Stimulated activated CD4-positive, alpha-beta T cell treated with anti-CD3 and anti-CD28 coated beads, Interleukin-4, amount 100 ng/mL, for 24 hours (primary cell): ENCODE measurements at places on chromosomes 13 and 19.

DNA sequence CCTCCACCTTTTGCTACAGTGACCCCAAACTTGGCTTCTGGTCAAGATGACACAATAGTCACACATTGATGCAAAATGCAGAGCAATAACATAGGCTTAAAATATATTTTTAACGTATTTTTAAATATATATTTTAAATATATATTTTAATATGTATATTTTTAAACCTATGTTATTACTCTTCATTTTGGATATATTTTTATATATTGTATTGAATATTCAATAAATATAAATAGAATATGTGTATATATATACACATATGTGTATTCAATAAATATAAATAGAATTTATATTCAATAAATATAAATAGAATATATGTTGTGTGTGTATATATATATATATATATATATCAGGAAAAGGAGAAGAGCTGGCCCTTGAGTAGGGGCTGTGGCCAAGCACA is 115.6 kb downstream of the POU4F1 start:
- DNase-seq = no peak

GRCh38 chr13:114157869-114158495 is 21.1 kb upstream of the CFAP97D2 start:
- DNase-seq = no peak

- DNase-seq = no peak
Observed at GRCh38 chr13:85631801-85632200, 167.4 kb downstream of the SLITRK6 start.

DNA sequence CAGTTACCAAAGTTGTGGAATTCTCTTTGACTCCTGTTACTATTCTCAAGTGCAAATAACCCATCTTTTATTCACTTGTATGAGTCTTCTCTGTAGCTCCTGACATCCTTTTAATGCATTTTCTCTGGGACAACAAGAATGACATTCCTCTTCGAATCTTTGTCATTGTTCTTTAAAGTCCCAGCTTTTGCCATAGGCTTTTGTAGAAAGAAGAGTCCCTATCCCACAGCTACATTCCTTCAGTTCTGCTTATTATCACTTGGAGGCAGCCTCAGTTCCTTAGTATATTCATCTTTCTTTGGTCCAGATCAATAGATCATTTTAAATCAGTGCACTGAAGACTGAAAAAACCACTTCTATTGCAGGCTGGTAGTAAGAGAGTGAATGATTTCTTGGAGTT is 560.2 kb downstream of the DACH1 start:
- DNase-seq = no peak

- DNase-seq = no peak
Observed at GRCh38 chr13:113298043-113298945, 1.3 kb downstream of the LAMP1 start.

DNA sequence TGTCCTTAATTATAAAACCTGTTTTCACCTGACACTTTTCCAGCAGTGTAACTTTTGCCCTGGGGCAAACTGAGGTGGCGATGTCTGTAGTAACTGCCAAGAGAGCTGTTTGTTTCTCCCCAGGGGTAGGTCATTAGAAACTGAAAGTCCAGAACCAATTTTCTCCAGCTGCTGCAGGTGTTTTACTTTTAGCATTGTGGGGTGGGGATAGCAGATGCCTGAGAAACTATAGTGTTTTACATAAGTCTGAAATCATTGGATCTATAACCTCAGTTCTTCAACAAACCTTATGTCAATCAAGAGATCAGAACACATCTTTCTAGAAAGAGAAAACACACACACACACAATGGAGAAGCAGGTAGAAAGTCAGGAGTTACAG is 92.7 kb downstream of the LHFPL6 start:
- DNase-seq = no peak

DNA sequence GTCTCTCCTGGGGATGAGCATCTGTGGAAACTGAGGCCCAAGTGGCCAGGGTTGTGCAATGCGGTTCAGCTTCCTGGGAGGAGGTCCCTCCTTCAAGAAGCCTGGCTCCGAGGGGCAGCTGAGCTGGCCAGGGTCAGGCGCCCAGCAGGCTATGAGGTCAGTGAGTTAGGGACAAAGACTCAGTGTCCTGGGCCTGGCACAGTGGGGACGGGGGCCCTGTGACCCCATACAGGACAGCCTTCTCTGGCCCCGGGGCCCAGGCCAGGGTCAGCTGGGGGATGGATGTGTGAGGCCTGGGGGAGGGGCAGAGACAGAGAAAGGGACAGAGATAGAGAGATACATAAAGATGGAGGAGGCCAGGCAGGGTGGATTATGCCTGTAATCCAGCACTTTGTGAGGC is 3.0 kb upstream of the IL12RB1 start:
- no peak for DNase-seq

- no peak for DNase-seq
Observed at GRCh38 chr13:84536906-84537305, 654.6 kb upstream of the SLITRK1 start.

DNA sequence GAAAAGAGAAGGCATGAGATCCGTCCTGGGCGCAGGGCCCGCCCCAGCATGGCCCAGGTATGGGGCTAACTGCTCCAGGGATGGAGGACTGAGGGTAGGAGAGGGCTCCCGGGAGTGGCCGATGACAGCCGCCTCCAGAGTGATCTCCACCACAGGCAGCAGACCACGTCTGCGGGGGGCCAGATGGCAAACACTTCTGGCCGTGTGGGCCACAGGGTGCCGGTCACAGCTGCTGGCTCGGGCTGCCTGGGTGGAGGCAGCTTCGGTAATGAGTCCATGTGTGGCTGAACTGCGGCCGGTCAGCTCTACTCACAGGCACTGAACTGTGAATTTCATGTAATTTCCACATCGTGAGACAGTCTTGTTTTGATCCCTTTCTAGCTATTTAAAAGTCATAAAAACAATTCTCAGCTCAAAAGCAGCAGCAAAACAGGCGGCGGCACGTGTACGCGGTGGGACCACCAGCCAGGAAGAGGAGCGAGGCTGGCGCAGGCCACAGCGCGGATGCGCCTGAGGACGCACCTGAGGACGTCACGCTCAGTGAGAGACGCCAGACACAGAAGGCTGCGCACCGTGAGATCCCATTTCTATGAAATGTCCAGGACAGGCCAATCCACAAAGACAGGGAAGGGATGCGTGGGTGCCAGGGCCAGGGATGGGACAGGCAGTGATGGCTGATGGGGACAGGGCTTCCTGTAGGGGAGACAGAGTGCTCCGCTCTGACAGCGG is 4.0 kb downstream of the LSM7 start:
- no peak for DNase-seq

GRCh38 chr19:44748426-44749254 is at the start of gene BCL3:
Gene BCL3, plus strand, starts transcription at chr19:44748708. Its CDS starts 83 bp downstream, at chr19:44748791.
- DNase-seq = peak; percentile 60

DNA sequence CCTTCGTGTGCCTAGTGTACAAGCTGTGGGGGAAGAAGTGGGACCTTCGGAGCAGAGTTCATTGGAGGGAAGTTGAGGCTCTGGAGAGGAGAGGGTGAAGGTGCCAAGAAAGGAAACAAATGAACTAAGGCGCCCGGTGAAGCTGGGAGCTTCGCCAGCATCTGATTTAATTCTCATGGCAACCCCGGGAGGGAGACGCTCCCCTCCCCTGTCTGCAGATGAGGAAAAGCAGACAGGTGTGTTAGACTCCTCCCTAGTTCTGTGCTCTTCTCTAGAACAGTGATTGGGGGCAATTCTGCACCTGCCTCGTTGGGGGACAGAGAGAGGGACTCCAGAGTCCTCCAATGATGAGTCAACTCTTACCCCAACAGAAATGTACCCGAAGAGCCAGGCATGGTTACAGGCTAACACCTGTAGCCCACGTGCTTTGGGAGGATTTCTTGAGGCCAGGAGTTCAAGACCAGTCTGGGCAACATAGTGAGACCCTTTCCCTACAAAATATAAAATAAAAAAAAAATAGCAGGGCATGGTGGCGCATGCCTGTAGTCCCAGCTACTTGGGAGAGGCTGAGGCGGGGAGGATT is 4.2 kb downstream of the SSC5D start:
- no peak for DNase-seq

DNA sequence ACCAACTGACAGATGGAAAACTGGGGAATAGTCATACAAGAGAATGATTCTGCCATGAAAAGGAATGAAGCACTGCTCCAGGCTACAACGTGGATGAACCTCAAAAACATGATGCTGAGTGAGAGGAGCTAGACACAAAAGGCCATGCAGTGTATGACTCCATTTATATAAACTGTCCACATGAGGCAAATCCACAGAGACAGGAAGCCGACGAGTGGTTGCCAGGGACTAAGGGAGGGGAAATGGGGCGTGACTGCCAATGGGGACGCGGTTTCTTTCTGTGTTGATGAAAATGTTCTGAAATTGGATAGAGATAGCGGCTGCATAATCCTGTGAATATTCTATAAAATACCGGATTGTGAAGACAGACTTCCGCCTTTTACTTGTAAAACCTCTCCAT is 10.2 kb downstream of the SMIM7 start:
- no peak for DNase-seq

DNA sequence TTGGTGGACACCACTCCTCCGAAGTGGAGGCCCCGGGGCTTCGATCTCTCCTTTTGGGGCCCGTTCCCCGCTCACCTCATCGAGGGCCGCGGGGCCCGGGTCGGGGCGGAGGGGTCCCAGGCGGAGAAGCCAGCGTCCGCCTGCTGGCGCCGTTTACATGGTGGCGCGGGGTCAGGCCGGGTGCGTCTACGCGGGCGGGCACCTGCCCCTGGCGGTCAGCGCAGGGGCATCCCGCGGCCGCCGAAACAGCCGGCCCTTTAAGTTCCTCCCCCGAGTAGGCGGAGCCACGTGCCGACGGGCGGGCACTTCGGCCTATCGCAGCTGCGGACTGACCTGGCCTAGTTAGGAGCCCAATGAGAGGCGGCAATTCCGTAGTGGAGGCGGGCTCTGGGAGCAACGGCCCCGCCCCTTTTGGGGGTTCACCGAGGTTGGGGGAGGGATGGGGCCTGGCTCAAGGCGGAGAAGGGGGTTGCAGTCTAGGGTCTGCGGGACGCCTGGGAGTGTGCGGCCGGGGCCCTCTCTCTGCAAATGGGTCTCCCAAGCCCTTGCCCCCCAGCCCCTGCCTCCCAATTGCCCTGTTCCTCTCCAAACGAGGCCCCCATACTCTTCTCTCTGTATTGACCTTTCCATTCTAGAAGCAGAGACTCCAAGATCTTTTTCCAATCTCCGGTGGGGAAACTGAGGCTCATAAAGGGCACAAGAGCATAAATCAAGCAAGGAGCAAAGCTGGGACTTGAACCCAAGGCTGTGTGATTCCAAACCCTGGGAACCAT is at the start of gene ABHD8:
ABHD8 (minus strand) TSS at position 259 of the 773 bp plus-strand sequence. CDS start 1,809 bp downstream, outside the sequence.
- peak; percentile 94 for DNase-seq

GRCh38 chr13:32837307-32837972 is 178.8 kb upstream of the KL start:
- no peak for DNase-seq

GRCh38 chr19:44820648-44821609 is 12.0 kb downstream of the BCAM start:
- no peak for DNase-seq

GRCh38 chr13:22883956-22884355 is 296.8 kb upstream of the SGCG start:
- no peak for DNase-seq

DNA sequence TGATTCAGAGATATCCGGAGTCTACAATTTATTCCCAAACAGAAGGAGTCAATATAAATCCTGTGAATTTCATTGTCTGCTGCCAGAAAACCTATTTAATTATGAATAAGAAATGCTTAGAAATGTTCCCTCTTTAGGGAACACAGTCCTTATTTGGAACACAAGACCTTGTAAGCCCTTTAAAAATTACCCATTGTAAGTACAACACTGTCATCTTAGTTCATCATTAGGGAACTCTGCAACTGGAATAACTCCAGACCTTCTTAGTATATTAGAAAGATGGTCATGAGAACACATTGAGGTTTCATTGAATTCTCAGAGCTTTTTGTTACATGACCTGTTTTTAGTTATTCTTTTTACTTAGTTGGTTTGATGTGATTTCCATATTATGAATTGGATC is 548.5 kb upstream of the KLF12 start:
- DNase-seq = no peak

DNA sequence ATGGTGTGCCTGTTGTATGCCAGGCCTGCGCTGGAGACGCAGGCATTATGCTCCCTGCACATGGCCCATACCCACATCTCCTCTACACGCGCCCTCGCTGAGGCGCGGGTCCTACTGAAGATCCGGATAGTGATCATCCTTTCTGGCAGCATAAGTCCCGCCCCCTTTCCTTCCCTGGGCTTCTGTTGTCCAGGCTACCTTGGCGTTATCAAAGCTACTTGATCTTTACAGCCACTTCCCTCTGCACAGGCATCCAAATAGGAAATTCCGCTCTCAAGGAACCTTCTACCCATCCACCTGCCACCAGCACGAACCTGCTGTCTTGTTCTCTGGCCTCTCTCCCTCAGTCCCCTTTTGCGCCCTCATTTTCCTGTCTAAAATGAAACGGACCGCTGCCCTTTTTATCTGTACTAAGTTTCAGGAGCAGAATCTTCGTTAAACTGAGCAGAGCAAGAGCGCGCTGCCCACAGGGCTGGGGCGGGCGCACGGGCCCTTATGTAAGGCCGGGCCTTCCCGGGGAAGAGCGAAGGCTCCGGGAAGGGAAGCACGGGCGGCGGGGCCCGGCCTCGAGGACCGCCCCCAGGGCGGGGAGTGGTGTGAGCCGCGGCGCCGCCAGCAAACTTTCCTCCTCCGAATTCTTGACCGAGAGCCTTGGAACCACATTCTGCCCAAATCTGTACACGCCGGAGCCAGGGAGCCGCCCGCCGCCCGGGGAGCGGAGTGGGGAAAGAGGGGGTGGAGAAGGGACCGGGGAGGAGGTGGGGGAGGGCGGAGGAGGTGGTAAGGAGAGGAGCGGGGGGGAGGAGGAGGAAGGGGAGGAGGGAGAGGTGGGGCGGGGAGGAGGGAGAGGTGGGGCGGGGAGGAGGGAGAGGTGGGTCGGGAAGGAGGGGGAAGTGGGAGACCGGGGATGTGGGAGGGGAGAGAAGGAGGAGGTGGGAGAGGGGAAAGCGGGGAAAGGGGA is 920 bp upstream of the UBE2L5 start:
- DNase-seq = peak; percentile 24

DNA sequence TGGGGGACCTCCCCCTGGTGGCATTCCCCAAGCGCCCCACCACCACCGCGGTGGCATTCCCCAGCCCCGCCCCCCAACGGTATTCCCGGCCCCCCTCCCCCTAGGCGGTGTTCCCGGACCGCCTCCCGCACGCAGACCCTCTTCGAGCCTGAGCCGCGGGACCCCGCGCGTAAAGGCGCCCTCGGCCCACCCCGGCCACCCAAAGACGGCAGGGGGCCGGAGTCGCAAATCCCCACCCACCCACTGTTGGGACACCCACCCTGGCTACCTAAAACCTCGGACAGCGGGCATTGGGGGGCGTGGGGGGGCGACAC is 22.4 kb downstream of the OLFM2 start:
- DNase-seq = no peak

DNA sequence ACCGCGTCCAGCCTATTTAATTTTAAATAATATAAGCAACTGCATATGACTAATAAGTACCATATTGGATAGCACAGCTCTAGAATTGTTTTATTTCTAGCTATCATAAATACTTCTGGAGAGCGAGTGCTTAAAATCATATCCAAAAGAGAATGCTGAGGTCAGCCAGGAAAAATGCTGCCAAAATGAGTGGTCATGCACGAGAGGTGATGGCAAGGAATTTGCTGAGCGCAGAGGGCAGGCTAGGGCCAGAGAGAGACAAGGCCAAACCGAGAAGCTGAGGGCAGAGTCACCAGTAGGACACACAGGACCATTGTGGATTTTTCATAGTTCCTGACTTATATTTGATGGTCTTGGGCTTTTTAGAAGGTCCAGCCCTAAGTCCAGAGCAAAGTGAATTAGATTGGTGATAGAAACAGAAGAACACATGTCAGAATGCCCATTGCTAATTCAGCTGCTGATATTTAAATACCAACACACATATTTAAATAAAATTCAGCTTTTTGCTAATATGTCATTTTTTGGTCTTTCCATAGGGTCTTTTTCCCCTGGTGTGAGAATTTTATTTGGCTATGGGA is 33.6 kb upstream of the UBL3 start:
- DNase-seq = no peak
